ENCODE measurements at places on chromosomes 1 and 21.
A peak's percentile ranks its signal among the peaks of the same experiment; 100 is the strongest.

DNA sequence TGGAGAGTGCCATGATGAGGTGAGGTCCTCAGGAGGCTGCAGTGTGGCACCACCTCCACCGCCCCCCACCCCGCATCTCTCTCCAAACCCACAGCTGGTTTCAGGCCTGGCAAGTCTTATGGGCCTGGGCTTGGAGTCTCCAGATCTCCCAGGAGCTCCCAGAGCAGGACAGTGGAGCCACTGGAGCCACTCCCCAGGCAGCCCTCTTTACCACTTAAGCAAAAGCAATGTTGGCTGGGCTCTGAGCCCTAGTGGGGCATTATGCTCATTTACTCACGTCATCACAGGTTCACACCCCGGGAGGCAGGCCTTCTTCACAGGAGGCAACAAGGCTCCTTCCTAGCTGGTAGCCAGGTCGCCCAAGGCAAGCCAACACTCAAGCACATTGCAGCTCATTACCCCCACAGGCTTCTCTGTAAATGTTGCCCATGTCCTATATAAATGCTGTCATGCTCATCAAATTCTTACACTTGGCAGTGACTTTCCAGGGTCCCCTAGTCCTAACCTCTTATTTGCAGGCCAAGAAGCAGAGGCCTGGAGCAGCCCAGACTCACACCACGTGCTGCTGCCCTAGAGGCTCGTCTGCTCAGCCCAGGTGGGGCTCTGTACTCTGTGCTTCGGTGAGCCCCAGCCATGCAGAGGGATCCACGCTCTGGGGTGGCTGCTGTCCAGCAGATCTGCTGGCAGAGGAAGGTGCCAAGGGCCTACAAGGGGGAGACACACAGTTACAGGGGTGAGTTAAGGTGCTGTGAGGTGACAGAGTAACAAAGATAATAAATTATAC lies 459.3 kb downstream of the MATN1 start:
- no peak for DNase-seq

DNA sequence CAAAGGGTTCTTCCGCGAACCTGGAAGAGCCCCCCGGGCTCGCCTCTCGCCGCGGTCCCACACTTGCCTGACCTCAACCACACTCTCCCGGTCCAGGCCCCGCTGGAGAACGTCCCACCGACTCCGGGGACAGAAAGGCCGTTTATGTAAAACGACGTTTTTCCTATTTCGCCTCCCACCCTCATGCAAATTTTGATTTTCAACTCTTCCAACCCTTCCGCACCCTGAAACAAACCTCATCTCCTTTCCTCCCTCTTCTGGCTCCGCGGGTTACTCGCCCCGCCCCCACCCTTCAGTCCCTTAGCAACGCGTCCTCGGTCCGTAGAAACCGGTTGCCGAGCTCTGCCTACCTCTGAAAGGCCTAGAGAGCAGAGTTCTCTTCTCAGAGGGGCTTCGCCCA lies at the start of gene C1orf141:
TSS of gene C1orf141 (minus strand) at position 276 of the 400 bp plus-strand sequence. CDS start 7,730 bp downstream, outside the sequence.
- DNase-seq: peak; percentile 3

GRCh38 chr1:159098596-159098995 lies 22.0 kb upstream of the AIM2 start:
- no peak for DNase-seq

- no peak for DNase-seq
Observed at GRCh38 chr21:32413015-32413504, 554 bp downstream of the EVA1C start.

DNA sequence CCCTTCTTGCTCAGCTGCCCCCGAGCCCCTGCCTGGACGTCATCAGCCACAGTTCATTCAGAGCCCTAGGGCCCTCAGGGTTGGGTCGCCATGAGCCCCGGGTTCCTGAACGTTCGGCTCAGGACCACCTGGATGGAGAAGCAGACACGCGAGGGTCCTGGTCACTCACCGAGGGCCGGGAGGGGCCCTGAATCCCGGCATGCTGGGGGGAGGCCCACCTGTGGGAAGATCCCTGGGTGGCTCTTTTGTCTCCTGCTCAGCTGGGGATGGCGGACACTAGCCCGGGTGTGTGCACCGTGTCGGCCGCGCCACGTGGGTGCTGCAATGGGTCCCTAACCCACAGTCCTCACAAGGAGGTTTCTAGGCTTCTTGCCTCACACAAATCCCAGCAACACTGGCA lies 78.1 kb upstream of the TTC34 start:
- no peak for DNase-seq

DNA sequence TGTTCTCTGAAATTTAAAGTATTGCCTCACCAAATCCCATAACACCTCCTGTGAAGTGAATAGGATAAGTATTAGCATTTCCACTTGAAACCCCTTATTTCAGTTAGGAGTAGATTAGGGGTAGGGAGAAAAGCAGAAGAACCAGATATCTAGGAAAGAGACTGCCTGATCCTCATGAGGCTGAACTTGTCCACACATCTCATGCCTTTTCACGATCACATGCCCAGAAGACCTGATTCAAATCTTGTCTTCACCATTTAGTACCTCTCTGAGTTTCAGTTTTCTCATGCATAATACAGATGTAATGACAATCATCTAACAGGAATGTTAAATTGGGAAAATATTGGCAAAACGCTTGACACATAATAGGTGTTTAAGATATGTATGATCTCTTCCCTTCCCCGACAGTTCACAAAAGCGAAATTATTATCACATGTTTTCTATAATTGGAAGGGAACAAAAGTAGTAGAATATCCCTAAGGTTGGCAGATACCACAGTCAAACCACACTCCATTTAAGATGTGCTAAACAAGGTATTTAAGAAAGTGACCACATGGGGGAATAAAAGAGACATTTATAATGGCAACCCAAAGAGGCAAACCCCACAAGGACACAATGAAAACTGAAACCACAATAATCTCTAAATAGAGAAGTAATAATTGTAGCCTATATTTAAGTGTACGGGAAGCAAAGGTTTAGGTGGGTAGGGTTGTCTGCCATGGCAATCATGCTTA lies 25.2 kb downstream of the GFI1 start:
- DNase-seq: no peak

GRCh38 chr1:115678141-115678540 lies 36.4 kb downstream of the VANGL1 start:
- DNase-seq: no peak

GRCh38 chr1:78787544-78787943 lies 137.9 kb downstream of the IFI44 start:
- DNase-seq: no peak

DNA sequence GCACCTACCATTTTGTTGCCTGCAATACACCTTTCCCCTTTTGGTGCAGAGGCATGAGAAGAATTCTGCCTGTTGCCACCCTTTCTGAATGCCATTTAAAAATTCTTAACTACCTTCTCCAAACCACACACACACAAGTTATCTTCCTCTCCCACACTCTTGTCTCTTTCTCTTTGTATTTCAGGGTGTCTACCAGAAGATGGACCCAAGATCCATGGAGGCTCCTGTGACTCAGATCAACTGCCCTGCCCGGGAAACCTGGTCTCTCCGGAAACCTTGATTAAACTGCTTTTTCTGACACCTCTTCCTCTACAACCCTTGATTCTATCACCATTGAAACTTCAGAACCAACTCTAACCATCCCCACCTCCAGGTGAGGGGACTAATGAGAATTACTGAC lies 2.4 kb upstream of the TARS2 start:
- no peak for DNase-seq

DNA sequence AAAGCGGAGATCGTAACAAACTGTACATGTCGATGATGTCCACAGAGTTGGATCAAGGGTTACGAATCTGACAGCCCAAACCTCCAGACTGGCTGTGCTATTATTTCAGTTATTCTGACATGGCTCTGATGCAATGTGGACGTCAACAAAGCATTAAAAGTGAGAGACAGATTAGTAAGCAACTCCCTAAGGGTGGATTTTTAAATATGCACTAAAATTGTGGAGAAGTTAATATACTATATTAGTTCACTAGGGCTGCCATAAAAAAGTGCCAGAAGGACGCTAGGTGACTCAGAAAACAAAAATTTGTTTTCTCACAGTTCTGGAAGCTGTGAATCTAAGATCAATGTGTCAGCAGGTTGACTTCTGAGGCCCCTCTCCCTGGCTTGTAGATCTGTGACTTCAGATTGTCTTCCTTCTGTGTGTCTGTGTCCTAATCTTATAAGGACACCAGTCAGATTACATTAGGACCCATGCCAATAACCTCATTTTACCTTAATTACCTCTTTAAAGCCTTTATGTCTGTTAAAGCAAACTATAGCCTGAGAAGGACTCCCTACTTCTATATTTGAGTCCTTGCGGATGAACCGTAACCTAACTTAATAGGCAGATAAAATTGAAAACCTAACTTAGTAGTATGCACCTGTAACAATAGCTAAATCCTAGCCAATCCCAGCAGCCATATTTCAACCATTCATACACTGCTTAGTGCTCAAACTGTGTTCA lies 66.0 kb upstream of the BACH1 start:
- no peak for DNase-seq

DNA sequence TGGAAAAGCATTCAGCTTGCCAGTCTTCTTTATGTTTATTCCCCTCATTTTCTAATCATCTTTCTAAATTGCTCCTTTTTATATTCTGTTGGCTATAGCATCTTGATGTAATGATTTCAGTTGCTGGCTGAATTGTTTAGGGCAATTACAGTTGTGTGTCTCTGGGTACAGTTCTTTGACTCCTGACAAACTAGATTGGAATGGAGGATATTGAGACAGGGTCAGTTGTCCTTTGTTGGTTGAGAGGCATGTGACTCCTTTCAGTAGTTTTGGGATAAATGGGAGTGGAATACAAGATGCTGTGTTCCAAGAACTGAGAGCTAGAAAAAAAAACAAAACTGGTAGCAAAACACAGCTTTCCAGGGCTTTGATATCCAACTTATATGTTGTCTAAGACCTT lies 1.5 kb downstream of the CENPF start:
- no peak for DNase-seq

DNA sequence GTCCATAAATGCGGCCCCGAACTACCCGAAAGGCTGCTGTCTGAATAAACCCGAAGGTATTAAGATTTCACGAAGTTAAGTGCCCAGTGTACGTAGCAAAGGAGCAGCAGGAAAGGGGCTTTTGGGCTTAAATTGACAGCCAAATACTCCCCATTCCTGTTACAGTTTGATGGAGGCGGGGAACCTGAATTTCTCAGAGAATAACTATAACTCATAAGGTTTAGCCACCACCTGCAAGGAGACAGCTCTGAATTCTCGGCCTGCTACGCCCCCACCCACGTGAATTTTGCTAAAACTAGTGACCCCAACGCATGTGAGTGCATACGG lies 5.2 kb downstream of the GFI1 start:
- DNase-seq: no peak

DNA sequence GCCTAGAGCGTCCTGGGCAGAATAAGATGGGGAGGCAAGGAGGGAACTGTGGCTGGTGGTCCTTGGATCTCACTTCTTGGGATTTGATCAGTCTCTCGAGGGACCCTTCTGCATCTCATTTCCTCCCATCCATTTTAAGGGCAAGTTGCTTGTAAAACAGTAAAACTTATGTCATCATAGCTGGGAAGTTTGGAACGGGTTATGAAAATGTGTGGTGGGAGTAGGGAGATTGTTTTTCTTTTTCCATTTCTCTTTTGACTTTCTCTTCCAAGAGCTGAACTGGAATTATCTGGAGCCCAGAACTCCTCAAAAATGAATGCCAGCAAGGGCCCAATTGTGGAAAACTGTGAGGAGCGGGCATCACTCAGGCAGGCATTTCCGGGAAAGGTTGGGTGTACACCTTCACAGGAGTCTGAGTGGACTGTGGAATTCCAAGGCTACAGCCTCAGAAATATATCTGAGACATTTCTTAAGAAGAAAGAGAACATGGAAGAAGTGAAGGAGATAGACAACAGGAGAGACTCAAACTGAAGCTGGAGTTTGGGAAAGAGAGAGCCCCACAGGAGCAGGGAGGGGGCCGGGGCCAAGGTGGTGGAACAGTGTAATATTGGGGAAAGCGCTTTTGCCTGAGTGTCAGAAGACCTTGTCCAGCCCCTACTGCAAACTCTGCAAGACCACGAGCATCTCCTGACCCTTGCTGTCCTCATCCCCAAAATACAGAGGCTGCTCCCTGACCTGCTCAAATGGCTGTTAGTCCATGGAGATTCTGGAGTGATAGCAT lies 185.1 kb downstream of the FOXD2 start:
- no peak for DNase-seq

DNA sequence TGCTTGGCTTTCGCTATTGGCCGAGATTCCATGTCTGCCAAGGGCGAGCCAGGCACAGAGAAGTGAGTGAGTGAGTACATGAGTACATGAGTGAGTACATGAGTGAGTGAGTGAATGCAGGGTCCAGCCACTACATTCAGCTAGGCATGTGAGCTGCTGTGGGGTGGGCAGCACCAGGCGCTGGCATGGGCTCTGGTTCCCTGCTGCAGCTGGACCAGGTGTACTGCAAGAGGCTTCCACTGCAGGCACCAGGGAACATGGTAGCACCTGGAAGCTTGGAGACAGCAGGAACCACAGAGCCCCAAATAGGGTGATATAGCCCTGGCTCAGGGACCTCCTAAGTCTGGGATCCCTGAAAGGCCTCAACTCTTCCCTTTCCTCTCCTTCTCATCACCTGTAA lies 330.2 kb downstream of the USP25 start:
- DNase-seq: no peak

GRCh38 chr1:182731852-182732575 lies 47.6 kb upstream of the RGS8 start:
- no peak for DNase-seq

DNA sequence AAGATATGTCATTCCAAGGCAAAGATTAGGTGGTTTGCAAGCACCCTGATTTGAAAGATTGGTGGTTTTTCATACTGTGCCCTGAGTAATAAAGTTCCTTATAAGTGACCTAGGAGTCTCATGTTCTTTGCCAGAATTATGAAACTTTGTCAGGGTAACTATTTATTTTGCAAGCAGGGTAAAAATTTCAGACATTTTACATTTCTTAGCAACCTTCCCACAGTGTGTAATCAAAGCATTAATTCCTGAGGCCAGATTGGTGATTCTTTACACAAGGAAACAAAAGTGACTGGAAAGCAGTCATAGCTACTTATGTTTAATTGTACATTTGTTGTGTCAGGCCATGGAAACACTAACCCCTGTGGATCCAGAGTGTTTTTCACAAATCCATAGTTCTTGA lies 998.0 kb upstream of the B3GALT2 start:
- DNase-seq: no peak

DNA sequence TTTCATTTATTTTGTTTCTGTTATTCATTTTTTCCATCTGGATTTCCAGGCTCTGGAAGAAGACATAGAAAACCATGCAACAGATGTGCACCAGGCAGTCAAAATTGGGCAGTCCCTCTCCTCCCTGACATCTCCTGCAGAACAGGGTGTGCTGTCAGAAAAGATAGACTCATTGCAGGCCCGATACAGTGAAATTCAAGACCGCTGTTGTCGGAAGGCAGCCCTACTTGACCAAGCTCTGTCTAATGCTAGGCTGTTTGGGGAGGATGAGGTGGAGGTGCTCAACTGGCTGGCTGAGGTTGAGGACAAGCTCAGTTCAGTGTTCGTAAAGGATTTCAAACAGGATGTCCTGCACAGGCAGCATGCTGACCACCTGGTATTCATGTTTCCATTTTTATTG lies 63.5 kb upstream of the BMP8A start:
- DNase-seq: no peak

Data from stimulated activated naive CD4-positive, alpha-beta T cell treated with Interleukin-2 at 50 U/mL for 16 hours (primary cell).